ENCODE measurements at places on chromosomes 1 and 21.

DNA sequence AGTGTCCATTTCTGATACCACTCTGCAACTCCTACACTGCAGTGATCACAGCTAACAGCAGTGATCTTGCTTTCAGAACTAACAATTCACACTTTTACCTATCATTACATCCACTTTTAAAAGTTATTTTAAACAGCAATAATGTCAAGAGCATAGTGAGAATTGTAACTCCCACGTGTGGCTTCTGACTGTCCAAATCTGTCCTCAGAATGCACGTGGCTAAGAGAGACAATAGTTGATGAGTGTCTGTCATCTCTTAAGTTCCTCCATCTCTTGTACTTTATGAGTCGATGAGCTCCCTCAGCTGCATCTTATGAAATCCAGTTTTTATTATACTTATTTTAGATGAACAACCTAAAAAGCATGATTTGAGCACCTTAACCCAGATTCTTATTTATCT, 16.5 kb upstream of the CFHR5 start:
- no peak for DNase-seq

DNA sequence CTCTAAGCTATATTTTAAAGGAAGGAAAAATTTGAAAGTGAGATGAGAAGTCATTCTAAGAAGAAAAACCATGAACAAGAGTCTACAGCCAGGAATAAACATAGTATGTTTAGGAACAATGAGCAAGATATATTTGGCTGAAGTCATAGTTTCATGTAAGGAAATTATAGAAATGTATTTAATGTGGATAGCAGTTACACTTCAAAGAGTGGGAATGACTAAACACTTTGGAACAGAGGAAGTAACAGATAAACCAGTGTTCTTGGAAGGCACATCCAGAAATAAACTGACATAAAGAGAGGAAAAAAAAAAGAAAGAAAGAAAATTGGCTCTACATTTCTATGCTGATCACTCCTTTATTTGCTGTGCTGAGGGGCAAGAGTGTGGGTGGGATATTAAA, 18.0 kb downstream of the C8A start:
- no peak for DNase-seq

DNA sequence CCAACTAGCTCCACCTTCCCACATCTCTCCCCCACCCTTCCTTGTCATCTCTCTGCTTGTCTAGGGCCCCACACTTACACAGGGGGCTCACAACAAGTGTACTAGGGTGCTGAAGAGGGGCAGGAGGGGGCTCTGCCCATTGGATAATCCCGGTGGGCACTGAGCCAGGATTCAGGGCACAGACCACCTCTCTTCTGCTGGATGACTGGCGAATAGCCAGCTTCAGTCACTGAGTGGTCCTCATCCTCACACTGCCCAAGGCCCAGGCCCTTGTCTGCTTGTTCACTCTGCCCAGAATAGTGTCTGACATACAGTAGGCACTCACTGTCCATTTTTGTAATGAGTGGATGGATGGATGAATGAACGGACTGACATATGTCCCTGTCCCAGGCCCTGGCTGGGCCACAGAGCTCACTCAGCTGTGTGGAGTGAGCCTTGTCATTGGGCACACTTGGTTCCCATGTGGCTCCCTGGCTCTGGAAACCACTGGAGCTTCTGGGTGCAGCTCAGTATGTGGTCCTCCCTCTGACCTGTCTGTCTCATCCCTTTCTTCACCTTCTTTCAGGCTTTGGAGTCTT, 36.6 kb downstream of the FOXO6 start:
- DNase-seq = no peak

DNA sequence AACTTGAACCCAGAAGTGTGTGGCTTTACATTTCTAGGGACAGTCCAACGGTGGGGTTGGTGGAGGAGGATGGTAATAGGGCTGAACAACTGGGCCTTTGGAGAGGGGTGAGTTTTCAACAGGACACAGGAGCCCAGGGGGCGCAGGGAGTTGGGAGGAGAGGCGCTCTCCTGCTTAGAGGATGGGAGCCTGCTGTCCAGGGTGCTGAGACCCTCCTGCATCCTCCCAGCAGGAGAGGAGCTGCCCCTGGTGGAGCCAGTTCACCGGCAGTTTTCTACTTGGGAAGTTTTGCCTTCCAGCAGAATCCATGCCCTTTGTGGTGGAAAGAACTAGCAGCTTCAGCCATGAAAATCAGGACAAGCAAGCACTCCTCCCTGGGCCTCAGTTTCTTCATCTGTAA, 8.6 kb downstream of the KCNC4 start:
- DNase-seq = no peak

DNA sequence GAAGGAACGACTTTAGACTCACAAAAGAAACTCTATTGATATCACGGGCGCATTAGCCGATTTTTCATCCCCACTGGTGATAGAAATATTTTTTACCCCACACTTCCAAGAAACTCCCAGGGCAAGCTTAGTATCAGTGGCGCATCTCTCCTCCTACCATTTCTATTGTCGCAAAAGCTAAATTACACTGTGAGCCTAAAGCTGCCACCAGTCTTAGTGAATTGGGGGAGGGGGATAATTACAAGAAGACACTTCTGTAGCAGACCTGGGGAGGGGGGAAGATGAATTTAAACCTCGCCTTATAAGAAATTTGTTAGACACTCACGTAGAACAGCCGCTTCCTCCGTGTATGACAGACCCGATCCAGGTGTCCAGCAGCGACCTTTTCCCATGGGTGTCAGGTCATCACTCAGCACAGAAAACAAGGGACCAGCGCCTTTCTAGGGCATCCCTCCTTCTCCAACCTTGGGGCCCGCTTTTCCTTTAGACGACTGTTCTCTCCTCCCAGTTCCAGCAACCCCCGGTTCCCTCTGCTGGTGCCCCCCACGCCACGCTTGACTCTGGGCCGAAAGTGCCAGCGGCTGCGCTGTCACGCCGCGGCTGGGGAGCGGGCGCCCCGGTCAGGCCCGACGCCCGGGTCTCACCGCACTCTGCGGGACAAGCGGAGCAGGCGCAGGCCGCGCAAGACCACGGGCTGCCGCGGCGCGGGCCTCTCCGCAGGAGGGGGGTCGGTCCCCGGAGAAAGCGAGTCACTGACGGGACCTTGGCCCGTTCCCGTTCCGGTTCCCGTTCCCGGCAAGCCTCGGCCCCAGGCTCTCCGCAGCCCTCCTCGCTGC, 821 bp downstream of the PHC2 start:
- DNase-seq = no peak

- DNase-seq = no peak
Observed at GRCh38 chr21:17688912-17689874, 76.5 kb upstream of the BTG3 start.

DNA sequence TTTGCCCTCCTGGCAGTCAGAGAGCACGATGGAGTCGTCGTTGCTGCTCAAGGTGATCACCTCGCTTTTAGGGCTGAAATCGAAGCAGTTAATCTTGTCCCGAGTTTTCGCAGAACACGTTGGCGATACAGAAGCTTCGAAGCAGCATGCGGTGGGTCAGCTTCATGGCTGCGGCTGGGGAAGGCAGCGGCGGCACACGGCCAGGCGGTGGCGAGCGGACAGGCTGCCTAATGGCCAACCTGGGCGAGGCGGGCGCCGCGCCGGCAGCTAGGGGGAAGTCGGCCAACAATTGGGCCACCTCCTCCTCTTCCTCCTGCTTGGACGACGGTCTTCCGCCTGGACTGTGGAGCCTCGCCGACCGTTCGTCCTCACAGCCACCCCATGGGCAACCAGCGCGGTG, 34.8 kb downstream of the CDC7 start:
- DNase-seq = no peak

DNA sequence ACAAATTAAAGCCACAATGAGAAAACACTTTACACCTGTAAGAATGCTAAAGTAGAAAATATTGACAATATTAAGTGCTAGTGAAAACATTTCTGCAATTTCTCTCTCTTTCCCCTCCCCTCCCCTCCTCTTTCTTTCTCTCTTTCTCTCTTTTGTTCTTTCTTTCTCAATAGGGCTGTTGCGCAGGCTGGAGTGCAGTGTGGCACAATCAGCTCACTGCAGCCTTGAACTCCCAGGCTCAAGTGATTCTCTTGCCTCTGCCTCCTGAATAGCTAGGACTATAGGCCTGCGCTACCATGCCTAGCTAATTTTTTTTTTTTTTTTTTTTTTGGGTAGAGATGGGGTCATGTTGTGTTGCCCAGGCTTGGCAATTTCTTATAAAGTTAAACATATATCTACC, 5.9 kb upstream of the SHISAL2A start:
- DNase-seq = no peak

GRCh38 chr1:206955476-206956451, 9.5 kb upstream of the PIGR start:
- DNase-seq = no peak

DNA sequence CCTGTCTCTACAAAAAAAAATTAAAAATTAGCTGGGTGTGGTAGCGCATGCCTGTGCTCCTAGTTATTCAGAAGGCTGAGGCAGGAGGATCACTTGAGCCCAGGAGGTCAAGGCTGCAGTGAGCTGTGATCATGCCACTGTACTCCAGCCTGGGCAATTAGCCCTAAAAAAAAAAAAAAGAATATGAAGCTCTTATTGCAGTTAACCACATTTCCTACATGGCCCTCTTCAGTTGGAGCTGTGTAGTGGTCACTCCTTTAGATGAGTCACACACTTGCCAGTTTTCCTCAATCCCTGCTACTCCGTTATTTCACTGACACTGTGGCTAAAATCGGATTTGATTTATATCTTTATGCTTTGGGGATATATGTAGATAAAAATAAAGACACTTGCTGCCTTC, 11.8 kb downstream of the NFYC start:
- no peak for DNase-seq

- no peak for DNase-seq
Observed at GRCh38 chr1:19650416-19651140, 6.5 kb downstream of the NBL1 start.

- DNase-seq = no peak
Observed at GRCh38 chr1:178612261-178612660, 99.4 kb downstream of the TEX35 start.

- no peak for DNase-seq
Observed at GRCh38 chr1:3003941-3004270, 17.4 kb upstream of the ACTRT2 start.

DNA sequence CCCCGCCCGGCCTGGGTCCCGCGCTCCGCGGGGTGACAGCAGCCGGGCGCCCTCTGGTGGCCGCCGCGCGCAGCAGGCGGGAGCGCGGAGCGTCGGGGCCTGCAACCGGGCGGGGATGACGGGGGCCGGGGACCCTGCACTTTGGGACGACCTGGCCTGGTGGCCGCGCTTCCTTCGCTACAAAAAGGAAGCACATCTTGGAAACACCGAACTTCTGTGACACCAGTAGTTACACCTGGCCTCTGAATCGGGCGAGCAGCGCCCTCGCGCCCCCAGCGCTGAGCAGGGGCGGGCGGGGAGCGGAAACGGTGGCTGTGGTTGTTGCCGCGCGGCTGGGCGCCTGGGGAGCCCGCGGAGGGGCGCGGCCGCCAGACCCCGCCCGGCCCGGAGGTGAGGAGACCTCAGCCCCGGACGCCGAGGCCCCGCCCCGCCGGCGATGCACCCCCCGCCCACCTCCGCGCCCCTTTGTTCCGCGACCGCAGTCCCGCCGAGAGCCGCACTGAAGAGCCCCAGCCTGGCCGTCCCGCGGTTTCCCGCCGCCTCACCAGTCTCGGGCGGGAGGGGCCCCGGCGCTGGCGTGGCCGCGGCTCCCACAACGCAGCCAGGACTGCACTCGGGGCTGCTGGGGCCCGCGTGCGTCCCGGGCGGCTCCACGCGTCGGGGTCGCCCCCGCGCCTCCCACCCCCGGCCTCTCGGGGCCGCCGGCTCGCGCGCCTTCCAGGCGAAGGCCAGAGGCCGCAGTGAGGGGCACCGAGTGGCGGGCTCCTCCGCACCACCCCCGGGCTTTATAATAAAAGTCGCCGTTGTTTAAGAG, 59.3 kb downstream of the H3-3A start:
- peak; percentile 67 for DNase-seq

GRCh38 chr21:44415073-44416025, 40.0 kb upstream of the LRRC3 start:
- no peak for DNase-seq

DNA sequence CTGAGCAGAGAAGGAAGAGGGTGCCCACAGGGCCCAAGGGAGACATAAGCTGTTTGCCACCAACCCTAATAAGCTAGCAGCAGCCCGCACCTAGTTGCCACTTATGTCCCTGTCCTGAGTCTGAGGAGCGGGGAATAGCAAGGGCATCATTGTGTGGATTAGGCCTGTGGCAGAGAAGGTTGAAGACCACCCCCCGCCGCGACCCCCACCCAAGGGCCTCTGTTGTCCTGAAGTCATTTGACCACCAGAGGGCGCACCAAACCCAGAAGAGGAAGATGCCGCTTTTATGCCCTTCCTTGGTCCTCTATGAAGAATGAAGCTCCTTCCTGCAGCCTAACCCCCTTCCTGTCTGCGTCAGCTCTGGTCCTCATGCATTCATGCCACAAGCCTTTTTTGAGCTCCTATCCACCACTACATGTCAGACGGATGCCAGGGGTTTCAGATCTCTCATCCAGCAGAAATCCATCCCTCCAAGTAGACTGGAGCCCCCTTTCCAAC, 16.6 kb downstream of the RHBG start:
- peak; percentile 65 for DNase-seq

DNA sequence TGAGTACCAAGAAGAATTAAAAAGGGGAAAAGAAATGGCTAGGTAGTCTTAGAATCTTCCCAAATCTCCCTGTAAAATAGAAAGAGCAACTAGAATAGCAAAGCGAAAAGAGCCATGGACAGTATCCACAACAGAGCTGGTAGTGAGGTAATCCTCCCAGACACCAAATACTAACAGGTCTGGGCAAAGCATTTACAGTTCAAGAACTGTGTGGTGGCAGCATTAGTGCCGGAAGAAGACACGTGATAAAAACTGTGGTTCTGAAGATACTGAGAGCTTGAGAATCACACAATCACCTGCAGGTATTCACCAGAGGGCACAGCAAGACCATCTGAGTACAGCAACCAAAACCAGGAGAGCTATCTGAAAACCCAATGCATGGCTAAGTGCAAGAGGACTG, 31.8 kb upstream of the OLIG2 start:
- DNase-seq = no peak

GRCh38 chr1:187838335-187839293, 1009.9 kb downstream of the PLA2G4A start:
- no peak for DNase-seq

DNA sequence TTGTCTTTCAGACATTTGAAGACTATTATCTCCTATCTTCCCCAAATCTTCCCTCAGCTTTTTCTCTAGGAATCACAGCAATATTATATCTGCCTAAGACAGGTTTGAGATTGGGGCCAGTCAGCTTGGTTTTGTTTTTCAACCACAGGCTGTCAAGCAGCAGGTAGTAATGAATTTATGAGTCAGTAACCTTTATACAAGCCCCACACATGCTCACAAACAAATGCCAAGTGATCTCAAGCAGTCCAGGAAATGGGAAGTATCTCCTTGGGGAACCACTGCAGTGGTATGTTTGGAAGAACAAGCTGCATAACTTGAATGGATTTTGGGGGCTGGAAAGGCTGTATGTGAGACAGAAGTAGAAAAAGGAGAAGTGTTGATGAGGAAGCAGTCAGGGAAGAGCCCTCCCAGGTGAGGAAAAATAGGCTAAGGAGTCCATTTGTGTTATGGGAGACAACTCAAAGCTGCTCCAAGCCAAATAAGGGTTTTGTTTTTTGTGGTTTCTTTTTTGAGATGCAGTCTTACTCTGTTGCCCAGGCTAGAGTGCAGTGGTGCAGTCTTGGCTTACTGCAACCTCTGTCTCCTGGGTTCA, 2.1 kb downstream of the DHDDS start:
- no peak for DNase-seq
